ENCODE measurements at places on chromosomes 5 and 9.

DNA sequence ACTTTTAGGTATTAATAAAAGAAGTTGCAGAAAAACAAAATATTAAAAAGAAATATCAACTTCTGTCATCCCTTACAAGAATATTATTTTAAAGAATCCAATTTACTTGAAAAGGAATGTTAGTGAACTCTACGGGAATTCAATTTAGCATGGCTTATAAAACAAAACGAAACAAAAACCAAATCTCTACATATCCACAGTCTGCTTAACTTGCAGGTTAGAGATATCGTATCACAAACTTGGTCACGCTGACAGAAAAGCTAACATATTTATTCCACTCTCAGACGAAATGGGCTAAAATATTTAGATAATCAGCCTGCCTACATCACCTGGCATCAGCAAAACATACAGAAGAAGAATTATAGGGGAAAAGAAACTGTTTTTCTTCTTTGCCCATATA lies 92.7 kb downstream of the MPDZ start:
- DNase-seq, result no peak

- DNase-seq, result no peak
Observed at GRCh38 chr5:107341376-107342084, 329.2 kb downstream of the EFNA5 start.

- no peak for DNase-seq
Observed at GRCh38 chr5:95069948-95070347, 214.9 kb downstream of the MCTP1 start.

DNA sequence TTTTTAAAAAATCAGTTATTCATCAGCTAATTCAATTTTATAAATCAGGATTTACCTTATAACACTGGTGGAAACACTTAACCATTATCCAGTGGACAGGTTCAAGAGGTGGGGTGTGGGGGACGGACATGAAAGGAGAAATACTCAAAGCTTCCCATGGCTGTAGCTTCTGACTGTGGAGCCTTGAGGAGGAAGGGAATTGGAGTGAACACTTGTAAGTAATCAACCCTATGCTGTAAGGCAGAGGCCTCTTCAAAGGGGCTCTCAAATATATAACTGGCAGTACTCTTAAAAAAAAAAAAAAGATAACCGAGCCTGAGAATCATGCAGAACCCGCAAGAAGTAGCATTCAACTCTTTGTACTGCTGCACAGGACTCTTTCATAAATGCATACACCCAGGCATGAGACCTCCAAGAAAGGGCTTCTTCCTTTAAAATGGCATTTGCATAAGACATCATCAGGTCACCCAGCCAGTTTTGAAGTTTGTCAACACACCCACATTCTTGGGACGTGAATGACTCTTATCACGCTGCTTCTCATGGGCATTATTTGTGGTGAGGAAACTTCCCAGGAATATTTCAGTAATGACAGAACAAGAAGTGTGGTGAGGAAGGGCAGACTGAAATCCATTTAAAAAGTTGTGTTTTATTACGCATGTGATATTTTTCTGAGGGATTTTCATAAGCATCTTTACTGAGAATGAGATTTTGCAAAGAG lies 8.1 kb downstream of the OSMR start:
- DNase-seq, result peak; percentile 84

DNA sequence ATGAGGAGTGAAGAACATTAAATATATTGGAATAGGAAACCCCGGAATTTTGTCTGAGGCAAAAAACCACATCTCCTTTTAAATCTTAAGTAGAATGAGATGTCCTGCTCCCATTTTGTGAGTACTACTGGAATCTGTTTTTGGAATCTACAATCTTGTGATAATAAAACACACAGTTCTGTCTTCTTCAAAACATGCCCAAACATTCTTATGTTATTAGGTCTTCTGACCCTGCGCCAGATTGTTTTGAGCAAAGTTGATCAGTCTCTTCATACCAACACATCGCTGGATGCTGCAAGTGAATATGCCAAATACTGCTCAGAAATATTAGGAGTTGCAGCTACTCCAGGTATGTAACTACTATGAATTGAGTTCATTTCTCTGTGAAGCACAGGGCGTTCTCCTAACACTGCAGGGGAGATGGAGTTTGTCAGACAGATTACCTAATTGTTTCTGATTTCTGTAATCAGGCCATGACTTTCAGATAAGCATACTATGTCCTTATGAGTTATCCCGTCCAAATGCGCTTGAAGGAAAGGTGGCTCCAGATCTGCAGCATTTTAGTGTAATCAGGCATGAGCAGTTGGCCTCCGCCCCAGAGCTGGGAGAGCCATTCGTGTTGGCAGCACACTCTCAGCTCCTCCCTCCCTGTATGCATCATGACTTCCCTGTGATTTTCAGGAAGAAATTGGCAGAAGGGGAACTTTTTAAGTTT lies 88.0 kb downstream of the NLN start:
- DNase-seq, result no peak

- DNase-seq, result peak; percentile 60
Observed at GRCh38 chr9:73176450-73176875, 24.8 kb downstream of the ANXA1 start.

GRCh38 chr5:69024241-69024651 lies 69.6 kb upstream of the SLC30A5 start:
- DNase-seq, result peak; percentile 14

DNA sequence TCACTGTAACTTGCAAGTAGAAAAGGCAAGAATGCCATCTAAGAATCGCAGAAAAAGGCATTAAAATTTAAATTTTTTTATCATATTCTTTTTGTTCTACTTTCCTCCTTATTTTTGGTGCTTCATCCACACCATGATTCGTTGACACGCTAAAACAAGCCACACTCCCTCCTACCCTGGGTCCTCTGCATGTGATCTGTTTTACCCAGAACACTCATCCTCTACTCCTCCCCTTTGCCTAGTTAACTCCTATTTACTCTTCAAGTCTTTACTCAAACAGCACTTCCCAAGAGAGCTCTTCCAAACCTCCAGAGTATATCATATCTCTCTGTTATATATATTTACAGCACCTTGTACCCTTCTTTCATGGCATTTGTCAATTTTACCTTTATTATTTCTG lies 61.4 kb upstream of the SRP19 start:
- no peak for DNase-seq
